Omental fat pad (tissue), 4 donors: ENCODE measurements at places on chromosomes 4 and X.

DNA sequence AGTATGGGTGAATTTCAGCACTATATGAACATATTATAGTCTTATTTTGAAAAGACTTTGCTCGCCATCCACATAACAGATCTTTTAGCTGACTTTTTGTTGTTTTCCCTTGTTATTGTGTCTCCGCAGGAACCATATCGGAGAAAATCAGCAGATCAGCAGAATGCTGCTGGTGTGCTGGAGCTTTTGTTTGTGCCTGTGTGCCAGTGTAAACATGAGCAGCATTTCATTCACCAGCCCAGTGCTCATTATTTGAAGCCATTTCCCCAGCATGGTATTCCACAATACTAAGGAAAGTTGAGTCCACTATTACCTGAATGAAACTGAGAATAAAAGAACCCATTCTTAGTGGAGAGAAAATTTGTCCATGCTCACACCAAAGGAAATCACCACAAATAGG lies 261.8 kb upstream of the ARX start:
- DNase-seq = no peak

- no peak for DNase-seq
These were observed 3.8 kb upstream of the TBL1X start for GRCh38 chrX:9461087-9461486.

DNA sequence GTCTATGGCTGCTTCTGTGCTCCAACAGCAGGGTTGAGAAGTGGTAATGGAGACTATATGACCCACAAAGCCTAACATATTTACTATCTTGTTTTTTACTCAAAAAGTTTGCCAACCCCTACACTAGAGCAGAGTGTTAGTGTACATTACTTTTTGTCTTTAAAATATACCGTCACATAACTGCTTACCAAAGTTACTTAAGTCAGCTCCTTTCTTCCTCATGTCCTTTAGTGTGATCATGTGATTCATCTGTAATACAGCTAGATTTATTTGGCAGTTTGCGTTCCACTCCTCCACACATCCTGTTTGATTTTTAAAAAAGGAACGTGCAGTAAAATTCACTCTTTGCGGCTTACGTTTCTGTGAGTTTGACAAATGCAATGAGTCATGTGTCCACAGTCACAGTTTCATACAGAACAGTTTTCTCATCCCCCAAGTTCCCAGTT lies 162.4 kb upstream of the GPRIN3 start:
- no peak for DNase-seq

- DNase-seq = no peak
These were observed 65.4 kb downstream of the GPRIN3 start for GRCh38 chr4:89242216-89242615.

DNA sequence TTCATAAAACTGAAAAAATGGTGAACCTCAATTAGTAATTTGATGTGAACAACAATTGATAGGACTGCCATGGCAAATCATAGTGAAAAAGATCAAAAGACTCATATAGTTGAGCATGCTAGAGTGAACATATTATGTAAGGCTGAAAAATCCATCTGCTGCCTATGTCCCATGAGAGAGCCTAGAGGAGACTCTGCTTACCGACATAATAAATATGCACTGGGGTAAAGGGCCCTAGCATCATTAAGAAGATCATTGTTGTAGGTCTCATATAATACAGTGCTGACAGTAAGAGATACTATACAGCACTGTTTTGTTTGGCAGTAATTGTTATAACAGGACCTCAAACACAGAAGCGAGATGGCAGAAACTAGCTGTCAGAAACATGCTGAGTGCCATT lies 229.0 kb downstream of the PABPC4L start:
- no peak for DNase-seq

GRCh38 chr4:152709675-152710438 lies 30.1 kb upstream of the TMEM154 start:
- DNase-seq = no peak

- DNase-seq = no peak
These were observed 133.8 kb upstream of the UGT8 start for GRCh38 chr4:114464726-114465272.

DNA sequence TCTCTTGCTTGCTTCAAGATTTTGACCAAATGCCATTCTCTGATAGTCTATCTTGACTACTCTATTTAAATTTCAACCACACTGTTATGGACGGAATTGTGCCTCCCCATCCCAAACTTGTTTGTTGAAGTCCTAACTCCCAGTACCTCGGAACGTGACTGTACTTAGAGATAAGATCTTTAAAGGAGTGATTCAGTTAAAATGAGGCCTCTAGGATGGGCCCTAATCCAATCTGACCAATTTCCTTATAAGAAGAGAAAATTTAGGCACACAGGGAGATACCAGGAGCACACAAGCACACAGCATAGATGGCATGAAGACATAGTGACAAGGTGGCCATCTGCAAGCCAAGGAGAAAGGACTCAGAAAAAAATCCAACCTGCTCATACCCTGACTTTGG lies 269.9 kb downstream of the KCNIP4 start:
- no peak for DNase-seq
